ENCODE measurements at places on chromosomes 7 and 10.

DNA sequence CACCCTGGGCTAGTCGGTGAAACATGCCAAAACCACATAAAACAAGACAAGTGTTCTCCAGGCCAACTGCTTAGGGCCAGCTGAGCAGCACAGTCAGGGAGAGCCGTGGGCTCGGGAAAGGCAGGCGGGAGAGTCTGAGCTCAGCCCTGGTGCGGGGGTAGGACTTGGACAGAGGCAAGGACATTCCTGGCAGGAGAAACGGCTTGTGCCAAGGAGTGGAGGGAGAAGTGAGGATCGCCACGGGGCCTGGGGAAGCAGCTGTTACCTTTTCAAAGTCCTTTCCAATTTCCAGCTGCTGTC is 4.2 kb downstream of the ELN start:
- H3K4me3 ChIP-seq = no peak overlapping the region
- no peak overlapping the region for H3K27ac ChIP-seq
- H3K36me3 ChIP-seq = peaks cover 2% of the 10 kb centered on the region
- H3K27me3 ChIP-seq = peaks cover 48% of the 10 kb centered on the region
- no peak for DNase-seq

GRCh38 chr7:77482015-77482414 is 55.1 kb upstream of the PTPN12 start:
- H3K27me3 ChIP-seq = peaks cover 13% of the 10 kb centered on the region
- H3K4me3 ChIP-seq = no peak overlapping the region
- no peak overlapping the region for H3K27ac ChIP-seq
- DNase-seq = no peak
- H3K36me3 ChIP-seq = peaks cover 2% of the 10 kb centered on the region

DNA sequence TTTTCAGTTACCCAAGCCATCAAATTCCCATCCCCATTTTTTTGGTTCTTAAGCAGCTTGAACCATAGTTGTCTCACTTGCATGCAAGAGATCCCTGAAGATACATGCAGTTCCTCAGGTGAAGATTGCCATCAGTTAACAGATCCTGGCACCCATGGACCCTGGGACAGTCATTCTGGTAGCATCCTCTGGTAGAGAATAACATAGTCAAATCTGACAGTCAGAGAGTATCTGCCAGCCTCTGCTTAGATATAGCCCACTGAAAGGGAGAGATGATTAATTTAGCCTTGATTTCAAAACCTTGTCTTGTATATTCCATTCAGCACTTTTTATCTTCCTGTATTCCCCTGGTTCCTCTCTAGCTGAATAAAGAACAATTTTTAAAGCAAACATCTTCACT is 280.4 kb downstream of the KCNMA1 start:
- no peaks in the 10 kb centered on the region for H3K36me3 ChIP-seq
- no peak overlapping the region for H3K27ac ChIP-seq
- no peak overlapping the region for H3K4me3 ChIP-seq
- no peak for DNase-seq

DNA sequence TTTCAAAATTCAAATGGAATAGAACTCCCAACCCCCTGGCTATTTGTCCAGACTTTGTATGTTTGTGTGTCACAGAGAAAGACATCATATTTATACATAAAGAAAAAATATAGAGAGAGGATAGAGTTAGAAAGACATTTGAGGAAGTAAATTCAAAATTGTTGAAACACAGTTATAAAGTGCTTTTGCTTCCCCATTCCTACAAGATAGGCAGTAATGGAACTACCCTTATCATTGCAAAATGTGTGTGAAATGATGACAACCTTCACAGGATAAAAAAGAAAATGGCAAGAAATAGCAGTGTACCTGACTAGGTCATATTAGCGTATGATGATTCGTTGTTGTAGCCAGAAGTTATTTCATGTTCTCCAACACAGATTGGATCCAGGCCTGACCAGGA is 63.1 kb downstream of the FZD1 start:
- no peaks in the 10 kb centered on the region for H3K36me3 ChIP-seq
- H3K27me3 ChIP-seq = no peaks in the 10 kb centered on the region
- H3K4me3 ChIP-seq = no peak overlapping the region
- H3K4me1 ChIP-seq = no peaks in the 10 kb centered on the region
- no peak overlapping the region for H3K27ac ChIP-seq

GRCh38 chr7:82690929-82691328 is 247.4 kb upstream of the CACNA2D1 start:
- no peak overlapping the region for H3K27ac ChIP-seq
- no peak for DNase-seq
- H3K36me3 ChIP-seq = no peaks in the 10 kb centered on the region
- no peaks in the 10 kb centered on the region for H3K27me3 ChIP-seq

DNA sequence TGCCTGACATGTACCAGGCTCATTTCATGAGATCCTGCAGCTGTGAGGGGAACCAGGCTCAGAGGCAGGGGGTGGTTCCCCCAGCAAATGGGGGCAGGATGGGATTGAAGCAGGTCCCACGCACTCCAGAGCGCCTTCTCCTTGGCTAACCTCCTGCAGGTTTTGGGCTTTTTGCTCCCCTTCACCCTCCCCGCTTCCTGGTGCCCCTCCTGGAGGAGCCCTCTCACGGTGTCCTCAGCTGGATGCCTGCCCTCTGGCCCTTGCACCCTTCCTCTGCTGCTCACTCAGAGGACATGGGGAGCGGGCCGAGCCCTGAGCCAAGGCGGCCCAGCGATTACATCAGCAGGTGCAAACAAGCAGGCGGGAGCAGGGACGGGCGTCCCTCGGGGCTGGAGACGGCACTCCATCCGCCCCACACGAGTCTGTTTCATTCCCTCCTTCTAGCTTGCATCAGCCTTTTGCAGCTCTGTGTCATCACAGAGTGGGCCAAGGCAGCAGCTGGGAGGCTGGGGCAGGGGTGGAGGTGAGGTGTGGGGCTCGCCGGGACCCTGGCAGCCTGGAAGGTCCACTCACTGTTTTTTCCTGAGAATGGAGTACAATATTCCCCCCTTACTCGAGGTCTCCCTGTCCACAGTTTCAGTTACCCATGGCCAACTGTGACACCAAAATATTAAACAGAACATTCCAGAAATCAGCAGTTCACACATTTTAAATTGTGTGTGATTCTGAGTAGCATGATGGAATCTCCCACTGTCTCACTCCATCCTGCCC is 52.7 kb upstream of the SLC29A3 start:
- DNase-seq = no peak
- peaks cover 7% of the 10 kb centered on the region for H3K4me1 ChIP-seq
- H3K36me3 ChIP-seq = no peaks in the 10 kb centered on the region
- peaks cover 9% of the 10 kb centered on the region for H3K27me3 ChIP-seq
- H3K27ac ChIP-seq = no peak overlapping the region

- no peak overlapping the region for H3K27ac ChIP-seq
- no peaks in the 10 kb centered on the region for H3K36me3 ChIP-seq
- no peak for DNase-seq
- H3K27me3 ChIP-seq = no peaks in the 10 kb centered on the region
Observed at GRCh38 chr7:50298811-50299562, 5.5 kb upstream of the IKZF1 start.
